Stomach (tissue), 19 donors: ENCODE measurements at places on chromosomes 16 and 17. TPM values are rescaled to one million over a fixed set of nuclear protein-coding genes. Genes with fewer than 3 reads are reported as not detected.

DNA sequence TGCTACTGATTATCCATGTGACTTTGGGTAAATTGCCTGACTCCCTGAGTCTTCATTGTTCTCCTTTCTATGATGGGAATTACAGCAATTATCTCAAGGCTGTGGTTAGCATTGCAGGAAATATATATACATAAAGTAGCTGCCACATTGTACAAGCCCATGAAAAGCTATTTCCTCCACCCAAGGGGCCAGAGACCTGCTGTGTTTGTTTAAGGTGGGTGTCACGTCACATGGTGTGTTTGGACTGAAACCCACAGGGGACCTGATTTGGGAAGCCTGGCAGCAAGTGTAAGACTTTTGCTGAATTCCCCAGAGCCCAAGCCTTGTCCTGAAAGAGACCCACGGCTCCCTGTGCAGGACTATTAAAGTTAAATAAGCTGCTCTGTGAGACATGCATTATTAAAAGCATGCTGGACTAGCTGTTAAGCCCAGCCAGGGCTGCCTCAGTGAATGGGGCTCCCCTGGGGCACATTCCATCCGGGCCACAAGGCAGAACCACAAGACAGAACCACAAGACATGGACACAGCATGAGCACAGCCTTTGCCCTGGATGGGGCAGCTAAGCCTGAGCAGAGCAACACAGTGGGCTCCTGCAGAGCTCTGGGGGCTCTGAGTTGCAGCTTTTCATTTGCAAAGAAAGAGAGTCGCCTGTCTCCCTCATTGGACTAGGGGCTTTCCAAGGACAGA lies 148.9 kb downstream of the SPACA3 start:
- no peaks in the 10 kb centered on the region for H3K36me3 ChIP-seq

- DNase-seq = peak; percentile 84
- peak overlapping the region; percentile 84 for H3K27ac ChIP-seq
- no peaks in the 10 kb centered on the region for H3K27me3 ChIP-seq
These were observed 1.0 kb upstream of the SIRT7 start for GRCh38 chr17:81918832-81919545.

GRCh38 chr16:28100810-28101532 lies 37.5 kb upstream of the GSG1L start:
- no peak overlapping the region for H3K4me3 ChIP-seq
- H3K27ac ChIP-seq = no peak overlapping the region
- DNase-seq = no peak
- peaks cover 100% of the 10 kb centered on the region for H3K36me3 ChIP-seq
- no peaks in the 10 kb centered on the region for H3K27me3 ChIP-seq
- no peaks in the 10 kb centered on the region for H3K4me1 ChIP-seq

Gene CCL2
- 81.8 TPM for polyA plus RNA-seq

DNA sequence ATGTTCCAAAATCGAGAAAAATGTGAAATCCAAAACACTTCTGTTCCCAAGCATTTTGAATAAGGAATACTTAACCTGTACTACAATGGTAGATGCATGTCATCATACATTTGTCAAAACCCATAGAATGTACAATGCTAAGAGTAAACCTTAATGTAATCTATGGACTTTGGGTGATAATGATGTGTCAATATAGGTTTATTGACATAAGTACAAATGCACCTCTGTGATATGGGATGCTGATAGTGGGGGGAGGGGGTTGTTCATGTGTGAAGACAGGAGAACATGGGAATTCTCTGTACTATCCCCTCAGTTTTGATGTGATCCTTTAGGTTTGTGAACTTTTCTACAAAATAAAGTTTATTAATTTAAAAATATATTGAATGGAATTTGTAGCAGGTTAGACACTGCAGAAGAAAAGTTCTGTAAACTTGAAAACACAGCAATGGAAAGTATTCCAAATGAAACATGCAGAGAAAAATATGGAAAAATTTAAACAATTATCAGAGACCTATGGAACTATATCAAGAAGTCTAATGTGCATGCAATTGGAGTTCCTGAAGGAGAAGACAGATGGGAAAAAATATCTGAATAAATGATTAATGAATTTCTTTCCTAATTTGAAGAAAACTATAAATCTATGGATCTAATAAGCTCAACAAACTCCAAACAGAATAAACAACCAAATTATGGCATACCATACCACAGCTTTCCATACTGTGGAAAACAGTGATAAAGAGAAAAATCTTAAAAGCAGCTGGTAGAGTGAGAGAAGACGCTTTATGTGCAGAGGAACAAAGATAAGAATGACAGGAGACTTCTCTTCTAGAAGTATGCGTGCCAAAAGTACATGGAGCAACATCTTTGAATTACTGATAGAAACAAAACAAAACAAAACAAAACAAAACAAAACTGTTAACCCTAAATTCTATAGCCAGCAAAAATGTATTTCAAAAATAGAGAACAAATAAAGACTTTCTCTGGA lies 34.7 kb upstream of the MSI2 start:
- no peaks in the 10 kb centered on the region for H3K36me3 ChIP-seq
- H3K4me1 ChIP-seq = no peaks in the 10 kb centered on the region
- no peak overlapping the region for H3K27ac ChIP-seq
- no peak for DNase-seq
- H3K4me3 ChIP-seq = no peak overlapping the region

DNA sequence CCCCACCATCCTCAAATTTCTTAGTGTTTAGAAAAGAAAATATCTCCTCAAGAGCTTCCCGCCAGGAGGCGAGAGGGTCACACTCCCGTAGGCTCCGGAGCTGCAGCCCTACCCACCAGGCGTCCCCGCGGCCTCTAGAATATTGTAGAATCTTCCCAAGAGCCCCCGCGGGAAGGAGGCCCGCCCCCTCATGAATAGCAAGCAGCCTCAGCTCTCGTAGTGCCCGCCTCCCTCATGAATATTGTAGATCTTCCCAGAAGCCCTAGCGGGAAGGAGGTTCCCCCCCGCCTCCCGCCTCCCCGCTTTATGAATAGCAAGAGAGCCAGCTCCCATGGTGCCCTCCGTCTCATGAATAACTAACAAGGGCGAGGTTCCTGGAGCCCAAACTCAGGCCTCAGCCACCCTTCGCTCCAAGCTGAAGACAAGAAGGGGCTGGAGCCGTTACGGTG lies at the start of gene FBXO47:
Gene FBXO47 (minus strand): TSS at position 114 of the 449 bp plus-strand sequence. CDS start 4,378 bp downstream, outside the sequence.
- peak within 1 kb of the TSS; percentile 77 for H3K27ac ChIP-seq
- peaks cover 7% of the 10 kb centered on the region for H3K4me1 ChIP-seq
- no peaks in the 10 kb centered on the region for H3K27me3 ChIP-seq
- peak; percentile 89 for DNase-seq
- H3K36me3 ChIP-seq = no peaks in the 10 kb centered on the region
- peak within 1 kb of the TSS; percentile 28 for H3K4me3 ChIP-seq

DNA sequence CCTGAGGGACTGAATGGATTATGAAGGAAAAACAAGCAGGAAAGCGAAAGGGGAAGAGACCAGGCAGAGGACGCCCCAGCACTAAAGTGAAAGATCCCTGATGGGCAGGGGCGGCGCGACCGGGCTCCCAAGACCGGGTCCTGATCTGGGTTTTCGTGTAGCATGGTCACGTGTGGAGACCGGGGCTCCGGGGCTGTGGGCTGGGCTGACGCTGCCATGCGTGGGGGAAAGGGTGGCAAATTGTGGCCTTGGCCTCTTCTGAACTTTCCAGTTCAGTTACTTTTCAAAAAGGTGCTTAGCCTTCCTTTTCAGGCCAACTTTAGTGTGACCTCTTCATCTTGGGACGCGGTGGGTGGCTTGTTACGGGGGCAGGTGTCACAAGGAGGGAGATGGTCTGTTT lies 57.5 kb downstream of the METRNL start:
- H3K27me3 ChIP-seq = peaks cover 4% of the 10 kb centered on the region
- no peaks in the 10 kb centered on the region for H3K36me3 ChIP-seq
- H3K4me3 ChIP-seq = no peak overlapping the region
- DNase-seq = no peak

DNA sequence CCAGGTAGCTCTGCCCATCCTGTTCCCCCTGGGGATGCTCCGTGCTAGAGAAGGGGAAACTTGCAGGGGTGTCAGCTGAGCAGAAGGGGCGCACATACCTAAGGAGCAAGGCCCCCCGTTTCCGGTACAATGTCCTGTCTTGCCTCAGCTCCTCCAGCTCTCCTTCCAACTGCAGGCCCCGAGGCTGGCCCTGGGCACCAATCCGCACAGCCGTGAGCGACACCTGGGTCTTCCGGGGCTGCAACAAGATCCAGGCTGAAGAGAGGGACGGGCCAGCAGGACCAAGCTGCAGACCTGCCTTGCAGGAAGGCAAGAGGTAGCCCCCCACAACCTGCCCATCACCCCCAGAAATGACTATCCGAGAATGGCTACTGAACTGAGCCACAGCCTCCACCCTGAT lies 102.6 kb downstream of the RMI2 start:
- no peak for DNase-seq
- H3K4me3 ChIP-seq = no peak overlapping the region
- H3K27ac ChIP-seq = no peak overlapping the region
- no peaks in the 10 kb centered on the region for H3K36me3 ChIP-seq

DNA sequence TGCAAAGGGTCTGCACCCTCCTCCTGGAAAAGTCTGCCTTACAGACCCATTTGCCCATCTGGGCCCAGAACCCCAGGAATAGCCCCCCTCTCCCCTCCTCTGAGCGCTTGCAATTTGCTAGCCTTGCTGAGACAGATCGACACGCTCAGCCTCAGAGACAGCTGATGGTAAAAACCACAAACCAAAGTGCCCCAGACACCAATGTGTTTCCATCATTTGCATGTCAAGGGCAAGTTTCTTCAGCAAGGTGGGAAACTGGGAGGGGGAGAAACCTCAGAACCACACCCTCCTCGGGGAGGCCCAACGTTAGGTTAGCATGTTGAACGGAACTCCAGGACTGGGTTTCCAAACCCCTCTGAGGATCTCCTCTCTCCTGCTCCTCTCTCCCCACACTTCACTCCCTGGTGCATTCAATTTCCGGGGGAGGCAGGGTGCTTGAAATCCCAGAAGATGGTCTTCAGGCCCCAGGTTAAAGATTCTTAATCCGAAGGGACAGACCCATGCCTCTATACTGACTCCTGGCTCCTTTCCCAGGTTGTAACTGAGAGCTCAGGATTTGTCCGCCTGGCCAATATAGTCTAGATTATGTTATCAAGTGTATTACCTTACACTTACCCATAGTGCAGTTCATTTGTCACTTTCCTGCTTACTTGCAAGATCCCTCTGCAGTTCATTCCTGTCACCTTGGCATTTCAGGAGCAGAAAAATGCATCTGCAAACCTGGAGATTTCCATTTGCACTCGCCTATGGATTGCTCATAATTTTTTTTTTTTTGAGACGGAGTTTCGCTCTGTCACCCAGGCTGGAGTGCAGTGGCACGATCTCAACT lies 1.3 kb upstream of the CUEDC1 start:
- H3K27ac ChIP-seq = peak overlapping the region; percentile 27
- no peak overlapping the region for H3K4me3 ChIP-seq
- peak; percentile 49 for DNase-seq
- no peaks in the 10 kb centered on the region for H3K27me3 ChIP-seq
- peaks cover 31% of the 10 kb centered on the region for H3K4me1 ChIP-seq

Gene PPM1E
- 0.12 TPM for polyA plus RNA-seq

DNA sequence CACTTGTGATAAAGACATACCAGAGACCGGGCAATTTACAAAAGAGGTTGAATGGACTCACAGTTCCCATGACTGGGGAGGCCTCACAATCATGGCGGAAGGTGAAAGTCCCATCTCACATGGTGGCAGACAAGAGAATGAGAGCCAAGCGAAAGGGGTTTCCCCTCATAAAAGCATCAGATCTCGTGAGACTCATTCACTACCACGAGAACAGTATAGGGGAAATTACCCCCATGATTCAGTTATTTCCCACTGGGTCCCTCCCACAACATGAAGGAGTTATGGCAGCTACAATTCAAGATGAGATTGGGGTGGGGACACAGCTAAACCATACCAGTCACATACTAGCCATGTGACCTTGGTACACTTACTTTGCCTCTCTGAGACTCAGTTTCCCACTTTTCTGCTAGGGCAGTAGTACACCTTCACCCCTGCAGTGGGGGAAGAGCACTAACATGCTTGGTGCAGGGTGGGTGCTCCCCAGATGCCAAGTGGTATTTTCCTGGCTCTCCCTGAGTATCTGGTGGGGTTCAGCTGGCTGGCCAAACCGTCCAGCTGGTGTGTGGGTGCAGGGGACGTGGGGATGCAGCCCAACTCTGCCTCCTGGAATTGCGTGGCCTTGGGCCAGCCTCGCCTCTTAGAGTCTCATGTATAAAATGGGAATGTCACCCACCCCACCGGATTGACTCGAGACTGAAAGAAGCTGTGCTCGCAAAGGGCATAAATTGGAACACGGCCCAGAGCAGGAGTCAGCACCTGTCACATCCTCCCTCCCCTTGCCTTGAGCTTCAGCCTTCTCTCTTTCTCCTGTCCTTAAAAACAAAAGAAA lies 364.1 kb downstream of the CPPED1 start:
- H3K4me3 ChIP-seq = no peak overlapping the region
- no peaks in the 10 kb centered on the region for H3K4me1 ChIP-seq
- no peaks in the 10 kb centered on the region for H3K27me3 ChIP-seq
- no peak overlapping the region for H3K27ac ChIP-seq
- no peak for DNase-seq
- H3K36me3 ChIP-seq = no peaks in the 10 kb centered on the region

DNA sequence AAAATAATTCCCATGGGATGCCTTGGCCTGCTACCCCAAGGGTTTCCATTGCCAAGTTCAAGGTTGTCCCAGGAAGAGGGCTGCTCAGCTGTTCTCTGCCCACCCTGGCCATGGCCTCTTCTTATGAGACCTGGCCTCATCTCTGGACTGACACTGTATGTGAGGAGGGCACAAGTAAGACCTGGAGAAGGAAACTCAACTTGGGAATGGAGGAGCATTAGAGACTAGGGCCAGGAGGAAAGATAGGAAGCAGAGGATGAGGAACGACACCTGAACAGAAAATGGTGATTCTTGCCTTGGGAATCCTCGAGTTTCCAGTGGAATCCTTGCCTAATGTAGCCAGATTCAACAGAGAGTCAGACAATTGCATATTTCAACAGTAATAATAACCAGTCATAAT lies 24.6 kb upstream of the GOSR2 start:
- H3K27me3 ChIP-seq = peaks cover 19% of the 10 kb centered on the region
- no peak for DNase-seq
- no peak overlapping the region for H3K4me3 ChIP-seq
- no peaks in the 10 kb centered on the region for H3K4me1 ChIP-seq
- H3K27ac ChIP-seq = no peak overlapping the region

DNA sequence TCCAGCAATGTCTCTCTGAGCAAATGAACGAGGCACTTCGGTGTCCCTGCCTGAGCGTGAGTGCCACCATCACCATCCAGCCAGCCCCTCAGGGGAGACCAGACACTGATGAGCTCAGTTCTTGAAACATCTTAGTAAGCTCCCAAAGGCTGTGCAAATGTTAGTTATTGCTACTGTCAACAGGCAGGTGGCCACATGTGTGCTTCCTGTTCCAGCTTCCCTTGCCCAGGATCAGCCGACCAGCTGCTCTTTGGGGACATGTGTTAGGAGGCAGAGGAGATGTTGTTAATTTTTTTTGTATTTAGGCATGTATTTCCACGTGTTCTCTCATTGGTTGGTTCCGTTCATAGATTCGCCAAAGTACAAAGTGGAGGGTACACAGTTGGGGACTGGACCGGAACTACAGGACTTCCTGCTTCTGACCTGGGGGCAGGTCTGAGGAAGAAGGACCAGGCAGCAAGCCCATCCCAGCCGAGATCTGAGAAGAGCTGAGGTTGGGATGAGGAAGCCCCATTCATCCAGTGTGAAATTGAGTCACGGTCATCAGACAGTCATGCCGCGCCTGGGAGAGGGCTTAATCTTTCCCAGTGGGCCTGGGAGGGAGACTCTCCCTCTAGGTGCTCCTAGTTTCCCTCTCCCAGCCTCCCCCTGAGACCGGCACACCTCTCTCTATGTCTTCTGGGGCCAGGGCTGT lies 3.8 kb downstream of the TTYH2 start:
- H3K27ac ChIP-seq = peak overlapping the region; percentile 18
- peaks cover 11% of the 10 kb centered on the region for H3K36me3 ChIP-seq
- DNase-seq = no peak
- H3K4me3 ChIP-seq = no peak overlapping the region
- no peaks in the 10 kb centered on the region for H3K27me3 ChIP-seq

Gene RNF222
- polyA plus RNA-seq = not detected

Gene CSF3
- 4.0 TPM for polyA plus RNA-seq
